GM12865 (cell line): ENCODE measurements at places on chromosomes 6 and 20.
A peak's percentile ranks its signal among the peaks of the same experiment; 100 is the strongest.

DNA sequence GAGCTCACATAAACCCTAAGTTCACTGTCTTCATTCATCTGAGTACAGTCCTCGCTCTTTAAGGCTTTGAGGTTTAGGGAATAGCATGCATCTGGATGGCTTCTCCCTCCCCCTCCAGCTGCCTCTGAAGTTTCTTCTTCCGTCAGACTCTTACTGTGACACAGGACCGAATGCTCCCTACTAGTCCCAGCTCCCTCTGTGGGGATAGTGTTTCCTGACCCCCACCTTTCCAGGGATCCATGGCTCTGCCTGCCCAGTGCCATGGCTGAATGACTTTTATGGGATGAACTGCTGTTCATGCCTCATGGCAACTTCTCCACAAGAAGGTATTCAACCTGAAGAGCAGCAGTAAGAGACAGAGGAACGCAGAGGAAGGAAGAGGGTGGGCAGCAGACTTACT, 79.8 kb upstream of the EMILIN3 start:
- DNase-seq, result no peak

DNA sequence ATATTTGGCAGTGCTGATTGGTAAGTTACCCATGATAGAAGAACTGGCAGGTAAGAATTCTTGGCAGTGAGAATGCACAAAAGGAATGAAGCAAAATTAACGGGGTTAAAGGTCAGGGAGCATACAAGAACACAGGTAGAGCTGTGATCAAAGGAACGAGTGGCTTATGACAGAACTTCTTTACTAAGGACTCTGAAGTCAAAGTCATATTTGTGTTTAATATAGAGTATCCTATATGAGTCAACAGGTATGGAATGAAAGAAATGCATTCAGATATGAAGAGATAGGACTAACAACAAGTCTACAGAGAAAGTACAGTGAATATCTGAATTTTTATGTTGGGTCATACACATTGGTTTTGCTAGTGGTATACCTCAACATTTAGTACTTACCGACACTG, 209.0 kb upstream of the CITED2 start:
- no peak for DNase-seq

- no peak for DNase-seq
Measured at GRCh38 chr6:10759884-10760329, 12.3 kb downstream of the TMEM14B start.

DNA sequence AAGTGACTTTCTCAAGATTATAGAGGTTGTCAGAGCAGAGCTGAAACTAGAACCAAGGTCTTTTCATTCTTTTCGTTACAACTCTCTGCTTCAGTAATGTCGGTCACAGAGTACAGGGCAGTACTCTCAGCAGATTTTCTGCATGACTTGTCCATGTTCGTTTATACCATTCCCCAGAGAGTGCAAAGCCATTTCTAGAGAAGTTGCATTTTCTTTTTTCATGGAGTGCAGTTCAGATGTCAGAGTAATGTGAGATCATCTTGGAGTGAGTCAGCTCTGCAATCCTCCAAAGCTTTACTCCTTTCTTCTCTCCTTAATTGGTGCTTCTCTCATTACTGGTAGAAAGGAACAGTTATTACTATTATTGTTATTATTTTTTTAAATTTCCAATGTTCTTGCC, 115.6 kb upstream of the B3GAT2 start:
- DNase-seq, result no peak

- no peak for DNase-seq
Measured at GRCh38 chr6:53300656-53301551, 47.8 kb downstream of the ELOVL5 start.

DNA sequence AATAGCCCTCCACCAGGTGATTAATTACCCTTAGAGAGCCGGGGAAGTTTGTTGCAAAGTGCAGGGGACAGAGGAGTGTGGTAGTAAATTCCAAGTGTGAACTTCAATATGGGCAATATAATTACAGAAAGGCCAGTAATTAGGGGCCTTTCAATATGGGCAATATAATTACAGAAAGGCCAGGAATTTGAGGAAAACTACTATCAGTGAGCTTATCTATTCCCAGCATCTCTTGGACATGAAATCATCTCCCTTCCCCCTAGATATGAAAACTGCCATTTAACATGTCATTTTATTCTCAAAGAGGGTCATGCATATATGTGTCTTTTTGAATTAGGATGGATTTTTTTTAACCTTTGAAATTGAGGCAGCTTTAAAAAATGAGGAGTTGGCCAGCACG, 102.0 kb downstream of the FOXO3 start:
- DNase-seq, result no peak

DNA sequence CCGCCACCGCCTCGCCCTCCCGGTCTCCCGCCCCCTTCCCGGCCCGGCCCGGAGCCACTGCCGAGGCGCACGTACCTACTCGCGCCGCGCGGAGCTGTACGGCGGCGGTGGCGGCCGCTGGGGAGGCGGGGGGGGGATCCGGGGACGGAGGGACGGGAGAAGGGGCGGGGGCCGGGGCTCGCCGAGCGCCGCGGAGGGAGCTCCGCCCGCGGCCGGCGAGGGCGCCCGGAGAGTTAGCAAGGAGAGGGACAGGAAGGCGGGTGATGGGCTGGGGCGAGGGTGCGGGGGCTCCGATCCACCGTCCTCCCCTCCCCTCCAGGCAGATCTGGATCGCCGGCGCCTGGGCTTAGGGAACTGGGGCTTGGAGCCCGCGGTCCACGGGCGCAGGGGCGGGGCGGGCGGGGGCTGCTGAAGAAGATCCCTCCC, 548 bp upstream of the TMEM74B start:
- DNase-seq, result no peak

GRCh38 chr6:52331793-52332457, 30.0 kb upstream of the PAQR8 start:
- no peak for DNase-seq

GRCh38 chr6:167699141-167699931, 127.4 kb upstream of the AFDN start:
- peak; percentile 34 for DNase-seq

- DNase-seq, result no peak
Measured at GRCh38 chr6:4371207-4371921, 236.0 kb upstream of the ECI2 start.

GRCh38 chr20:46789339-46790028, 80.0 kb downstream of the SLC2A10 start:
- no peak for DNase-seq

GRCh38 chr6:85449818-85450759, at the start of gene NT5E:
NT5E (plus strand) TSS chr6:85450083; CDS start chr6:85450140, 57 bp downstream.
- peak; percentile 87 for DNase-seq

DNA sequence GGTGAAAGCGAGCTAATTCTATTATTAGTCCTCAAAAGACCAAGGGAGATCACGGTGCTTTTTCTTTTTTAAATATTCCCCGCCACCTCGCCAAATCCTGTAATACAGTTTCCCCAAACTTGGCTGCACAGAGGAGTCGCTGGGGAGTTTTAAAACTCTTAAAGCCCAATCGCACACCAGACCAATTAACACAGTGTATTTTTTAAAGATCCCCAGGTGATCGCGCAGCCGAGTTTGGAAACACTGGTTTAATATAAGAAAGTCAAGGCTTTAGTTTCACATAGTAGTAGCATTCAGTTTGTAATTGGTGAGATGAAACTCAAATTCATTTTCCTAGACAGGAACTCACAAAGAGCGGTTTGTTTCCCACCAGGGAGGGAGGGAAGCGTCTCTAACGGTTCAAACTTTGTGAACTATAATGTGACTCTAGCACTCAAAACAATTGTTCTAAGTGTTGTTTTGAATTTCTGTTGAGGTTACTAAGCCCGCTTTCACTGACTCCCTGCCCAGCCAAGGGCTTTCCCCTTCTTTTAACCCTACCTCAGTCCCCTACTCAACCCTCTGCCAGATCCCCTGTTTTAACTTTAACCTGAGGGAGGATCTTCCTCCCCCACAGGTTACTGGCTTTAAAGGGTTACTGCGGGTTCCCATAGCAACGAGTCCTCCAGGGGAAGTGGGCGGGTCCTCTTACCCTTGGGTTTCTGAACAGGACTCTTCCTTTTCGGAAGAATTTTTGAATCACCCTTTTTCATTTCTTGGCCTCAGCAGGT, 25.7 kb upstream of the BTBD3 start:
- DNase-seq, result peak; percentile 6

DNA sequence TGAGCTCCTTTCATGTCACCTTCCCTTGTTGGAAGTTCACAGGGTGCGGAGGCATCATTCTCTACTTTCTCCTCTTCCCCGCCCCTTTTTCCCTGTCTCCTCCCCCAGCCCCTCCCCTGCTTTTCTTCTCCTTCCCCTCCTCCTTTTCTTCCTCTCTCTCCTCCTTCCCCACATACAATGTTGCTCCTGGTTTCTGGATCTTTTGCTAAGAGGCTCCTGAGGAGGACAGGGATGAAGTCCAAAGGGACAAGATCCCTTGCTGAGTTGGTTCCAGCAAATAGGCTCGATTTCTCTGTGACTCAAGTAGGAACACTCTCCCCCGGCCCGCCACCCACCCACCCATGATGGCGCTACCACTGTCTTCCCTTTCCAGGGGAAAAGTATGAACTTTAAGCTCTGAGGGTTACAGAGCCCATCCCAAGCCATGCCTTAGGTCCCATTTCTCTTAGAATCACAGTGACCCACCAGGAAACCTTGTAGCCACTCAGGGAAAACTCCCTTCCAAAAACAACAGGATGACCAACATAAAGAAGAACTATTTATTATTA, 852 bp upstream of the TFEB start:
- no peak for DNase-seq

- DNase-seq, result no peak
Measured at GRCh38 chr6:1759870-1760269, 150.2 kb downstream of the FOXC1 start.

GRCh38 chr20:4130404-4131189, 115.2 kb upstream of the RNF24 start:
- DNase-seq, result no peak

GRCh38 chr20:4011226-4011975, 4.0 kb downstream of the RNF24 start:
- no peak for DNase-seq

- no peak for DNase-seq
Measured at GRCh38 chr6:164066335-164066734, 651.8 kb downstream of the QKI start.

GRCh38 chr6:10385524-10386132, 29.2 kb downstream of the TFAP2A start:
- DNase-seq, result no peak

GRCh38 chr6:63307581-63308246, 12.1 kb downstream of the LGSN start:
- DNase-seq, result peak; percentile 78

DNA sequence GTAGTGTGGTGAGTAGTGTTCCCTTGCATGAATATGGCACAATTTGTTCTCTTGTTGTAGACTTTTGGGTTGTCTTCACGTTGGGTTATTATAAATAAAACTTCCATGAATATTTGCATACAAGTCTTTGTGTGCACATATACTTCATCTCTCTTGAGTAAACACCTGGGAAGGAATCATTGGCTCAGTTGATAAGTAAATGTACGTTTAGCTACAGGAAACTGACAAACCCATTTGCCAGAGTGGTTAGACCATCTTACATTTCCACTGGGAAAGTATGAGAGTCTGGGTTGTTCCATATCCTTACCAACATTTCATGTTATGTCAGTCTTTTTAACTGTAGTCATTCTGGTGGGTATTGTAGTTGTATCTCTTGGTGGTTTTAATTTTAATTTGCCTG, 119.2 kb downstream of the SLX4IP start:
- DNase-seq, result no peak

DNA sequence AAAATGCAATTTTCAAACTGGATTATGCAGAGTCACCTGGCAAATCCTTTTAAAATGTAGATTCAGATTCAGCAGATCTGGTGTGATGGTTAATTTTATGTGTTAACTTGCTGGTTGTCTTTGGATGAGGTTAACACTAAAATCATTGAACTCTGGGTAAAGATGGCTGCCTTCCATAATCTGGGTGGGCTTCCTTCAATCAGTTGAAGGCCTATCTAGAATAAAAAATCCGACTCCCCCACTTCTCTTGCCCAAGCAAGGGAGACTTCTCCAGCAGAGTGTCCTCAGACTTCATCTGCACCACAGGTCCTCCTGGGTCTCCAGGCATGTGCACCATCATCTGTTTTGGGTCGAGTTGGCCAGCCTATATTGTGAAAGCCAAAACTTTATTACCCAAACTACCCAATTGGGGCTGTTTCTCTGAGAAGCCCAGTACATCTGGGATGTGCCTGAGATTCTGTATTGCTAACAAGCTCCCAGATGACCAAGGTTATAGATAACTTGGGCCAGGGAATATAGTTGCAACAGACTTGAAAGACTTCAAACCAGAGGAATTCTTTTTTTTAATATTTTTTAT, 1.6 kb upstream of the SLC17A5 start:
- no peak for DNase-seq

DNA sequence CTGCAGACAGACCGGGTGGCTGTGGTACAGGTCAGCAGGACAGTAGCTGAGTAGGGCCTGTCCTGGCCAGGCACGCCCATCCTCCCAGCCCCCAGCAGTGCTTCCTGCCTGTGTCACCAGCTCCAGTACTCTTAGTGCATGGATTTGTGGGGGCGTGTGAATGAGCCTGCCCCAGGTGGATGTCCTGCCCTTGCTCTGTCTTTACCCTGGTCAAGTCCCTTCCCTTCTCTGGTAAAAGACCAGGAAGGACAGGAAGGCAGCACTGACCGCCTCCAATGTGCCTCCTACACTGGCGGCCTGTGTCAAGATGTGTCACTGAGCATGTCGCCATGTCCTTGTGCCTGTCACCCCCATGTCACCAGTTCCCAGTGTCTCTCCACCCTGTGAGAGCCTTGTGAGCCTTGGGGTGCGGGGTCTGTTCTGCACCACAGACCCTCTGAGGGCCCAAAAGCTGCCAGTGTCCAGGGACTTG, 11.9 kb downstream of the TEAD3 start:
- no peak for DNase-seq

DNA sequence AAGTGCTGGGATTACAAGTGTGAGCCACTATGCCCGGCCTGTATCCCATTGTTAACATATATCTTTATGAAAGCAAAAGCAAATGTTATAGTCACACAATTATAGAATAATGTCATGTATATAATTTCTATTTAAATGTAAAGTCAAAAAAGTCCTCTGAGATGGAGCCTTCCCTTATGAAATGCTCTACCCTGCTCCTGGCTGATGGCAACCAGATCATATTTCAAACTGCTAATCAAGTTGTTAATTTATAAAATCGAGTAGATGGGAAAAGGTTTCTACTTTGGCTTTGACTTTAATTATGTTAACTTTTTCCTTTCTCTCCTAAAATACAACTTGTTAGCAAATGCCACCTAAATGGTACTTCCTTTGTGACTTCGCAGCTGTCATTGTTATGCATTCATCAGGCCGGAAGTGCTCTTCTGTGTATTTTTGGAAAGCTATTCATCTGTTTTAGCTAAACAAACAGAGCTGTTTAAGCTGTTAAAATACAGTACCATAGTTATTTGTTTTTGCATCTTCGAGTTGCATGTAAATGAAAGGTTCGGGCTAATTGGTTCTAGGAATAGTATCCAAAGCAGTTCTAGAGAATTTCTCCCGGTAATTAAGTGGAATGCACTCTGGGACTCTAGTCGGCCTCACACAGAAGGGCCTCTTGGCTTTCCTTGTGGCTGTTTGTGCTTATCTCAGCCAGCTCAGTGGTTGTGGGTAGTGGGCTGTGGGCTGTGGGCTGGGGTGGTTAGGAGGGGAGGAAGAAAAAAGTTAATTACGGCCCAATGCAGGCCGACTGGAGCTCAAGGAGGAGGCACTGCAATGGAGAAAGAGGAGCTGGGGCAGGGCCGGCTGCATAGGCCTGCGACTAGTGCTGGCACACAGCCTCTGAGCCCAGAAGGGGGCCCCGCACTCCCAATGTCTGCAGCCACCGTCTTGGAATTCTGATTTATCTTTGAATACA, 34.8 kb downstream of the SLC35D3 start:
- DNase-seq, result no peak
